Stimulated activated CD4-positive, alpha-beta T cell treated with anti-CD3 and anti-CD28 coated beads, TNF-alpha, amount 100 ng/mL, for 4 hours (primary cell): ENCODE measurements at places on chromosomes 3 and 15.

GRCh38 chr3:197249542-197249941, 48.9 kb downstream of the DLG1 start:
- no peak for DNase-seq

DNA sequence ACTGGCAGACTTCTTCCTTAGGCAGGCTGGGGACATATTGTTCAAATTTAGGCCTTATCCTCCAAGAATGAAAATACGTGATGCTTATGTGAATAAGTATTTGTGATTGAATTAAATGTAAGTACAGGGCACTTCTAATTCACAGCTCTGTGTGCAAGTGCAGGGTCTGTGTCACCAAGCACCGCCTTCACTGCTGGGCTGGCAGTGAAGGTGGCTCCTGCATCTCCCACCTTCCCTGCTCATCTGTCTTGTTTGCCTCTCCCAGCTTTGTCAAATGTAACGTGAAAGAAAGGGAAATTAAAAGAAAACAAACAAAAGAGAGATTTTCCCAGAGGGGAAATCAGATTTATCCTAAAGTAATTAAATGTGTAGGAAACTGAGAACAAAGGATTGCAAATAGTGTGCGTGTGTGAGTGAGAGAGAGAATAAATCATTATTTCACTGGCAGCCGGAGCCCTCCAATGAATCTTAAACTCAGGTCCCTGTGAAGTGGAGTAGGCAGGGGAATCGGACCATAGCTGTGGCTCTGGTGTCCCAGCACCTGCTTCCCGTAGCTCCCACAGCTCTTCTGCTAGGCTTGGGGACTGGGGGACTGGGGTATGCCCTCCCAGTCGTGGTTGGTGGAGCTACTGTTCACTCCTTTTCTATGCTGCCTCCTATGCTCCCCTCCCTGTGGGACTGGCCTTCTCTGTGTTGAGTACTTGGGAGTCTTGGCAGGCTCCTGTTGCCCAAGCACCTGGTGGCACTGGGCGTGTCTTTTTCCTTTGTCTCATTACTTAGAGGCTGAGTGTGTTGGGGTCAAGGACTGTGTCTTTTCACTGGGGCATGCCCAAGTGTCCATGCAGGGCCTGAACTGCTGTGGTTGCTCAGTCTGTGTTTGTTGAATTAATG, 222.2 kb downstream of the EPHB1 start:
- no peak for DNase-seq

GRCh38 chr15:91537856-91538255, 315.7 kb upstream of the SLCO3A1 start:
- DNase-seq = no peak

GRCh38 chr3:10162185-10162584, 2.5 kb upstream of the IRAK2 start:
- no peak for DNase-seq

GRCh38 chr15:63061975-63062374, 19.4 kb downstream of the TPM1 start:
- no peak for DNase-seq

DNA sequence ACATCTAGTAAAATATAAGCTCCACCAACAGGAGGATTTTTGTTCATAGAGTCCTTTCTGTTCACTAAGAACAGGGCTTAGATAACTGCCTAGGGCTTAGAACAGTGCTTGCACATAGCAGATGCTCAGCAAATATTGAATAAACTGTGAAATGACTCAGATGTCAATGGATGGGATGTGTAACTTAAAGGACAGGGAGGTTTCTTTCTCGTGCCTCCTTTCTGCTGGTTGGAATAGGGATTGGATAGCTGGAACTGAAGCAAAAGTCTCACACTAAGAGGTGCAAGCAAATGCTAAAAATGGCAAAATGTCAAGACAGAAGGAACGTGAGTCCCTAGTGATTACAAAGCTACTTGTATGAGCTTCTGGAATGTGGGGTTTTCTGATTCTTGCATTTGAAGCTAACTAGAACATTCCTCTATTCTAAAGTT, 392.8 kb upstream of the WNT5A start:
- DNase-seq = no peak

DNA sequence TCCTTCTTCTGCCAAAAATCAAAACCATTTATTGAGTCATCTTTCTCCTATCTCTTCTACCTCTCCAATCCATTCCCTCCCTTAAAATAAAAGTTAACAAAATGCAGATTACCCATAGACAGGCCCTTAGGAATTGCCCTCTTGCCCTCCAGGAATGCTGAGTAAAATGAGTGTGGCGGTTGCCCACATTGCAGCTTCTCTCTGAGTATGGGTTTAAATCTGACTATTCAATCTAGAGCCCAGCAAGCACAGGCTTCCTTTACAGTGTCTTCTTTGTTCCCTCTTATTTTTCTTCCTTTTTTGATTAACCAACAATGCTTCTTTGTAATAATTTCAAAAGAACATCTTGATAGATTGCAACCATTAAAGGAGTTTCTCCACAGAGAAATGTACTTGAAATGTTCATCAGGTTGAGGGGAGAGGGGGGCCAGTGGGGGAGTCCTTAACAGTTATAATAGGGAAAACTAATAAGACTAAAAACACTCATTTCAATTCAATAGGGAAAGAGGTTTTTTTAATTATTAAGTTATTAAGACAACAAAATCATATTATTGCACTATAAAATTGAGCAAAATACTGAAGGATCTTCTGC, 135.3 kb upstream of the LMCD1 start:
- no peak for DNase-seq

DNA sequence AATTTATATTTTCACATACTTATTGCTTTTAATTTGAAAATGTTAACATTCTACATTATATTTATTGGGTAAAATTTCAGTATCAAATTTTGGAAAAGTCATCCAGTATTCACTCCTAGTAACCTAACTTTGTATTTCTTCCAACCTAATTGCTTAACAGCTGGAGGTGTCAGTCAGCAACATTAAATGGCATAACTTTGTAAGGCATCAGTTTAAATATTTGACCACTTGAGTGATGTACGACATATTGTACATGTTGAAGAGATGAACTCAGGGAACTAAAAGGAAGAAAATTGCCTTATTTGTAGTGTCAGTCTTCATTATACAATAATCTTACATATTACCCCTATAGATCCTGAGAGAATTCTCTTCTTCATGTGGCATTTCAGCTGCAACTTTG, 326.8 kb downstream of the NAALADL2 start:
- no peak for DNase-seq

DNA sequence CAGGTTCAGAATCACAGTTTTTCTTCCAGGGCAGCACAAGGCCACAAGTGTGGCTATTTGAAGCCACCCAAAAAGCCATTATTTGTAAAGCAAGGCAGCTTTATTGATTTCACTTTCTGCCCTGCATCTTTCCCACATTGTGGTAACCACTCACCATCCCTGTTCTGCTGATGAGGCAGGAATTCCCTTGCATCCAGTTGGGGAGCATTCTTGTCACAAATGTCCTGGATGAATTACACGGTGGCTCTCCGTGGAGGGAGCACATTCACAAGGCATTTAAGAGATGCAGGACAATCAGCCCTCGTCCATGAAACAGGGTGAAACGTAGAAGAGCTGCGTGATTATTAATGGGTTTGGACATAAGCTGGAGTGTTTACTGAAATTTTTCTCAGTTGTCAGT, 111.2 kb downstream of the APBA2 start:
- no peak for DNase-seq

GRCh38 chr3:25362118-25362517, 65.9 kb upstream of the RARB start:
- no peak for DNase-seq

DNA sequence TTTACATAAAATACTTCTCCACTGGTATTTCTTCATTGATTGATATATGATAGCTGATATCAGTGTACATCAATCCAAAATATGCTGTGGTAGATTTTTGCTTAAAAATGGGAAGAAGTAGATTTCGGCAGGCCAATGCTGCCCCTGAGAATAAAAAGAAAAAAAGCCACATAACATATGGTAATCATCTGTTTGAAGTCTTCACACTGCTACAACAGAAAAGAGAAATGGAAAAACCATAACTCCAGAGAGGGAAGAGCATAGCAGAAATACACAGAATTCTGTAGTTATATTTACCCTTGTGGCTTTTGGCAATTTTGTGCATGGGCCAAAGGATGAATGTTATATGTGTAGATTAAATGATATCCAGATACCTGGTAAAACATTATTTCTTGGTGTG, 143.1 kb upstream of the KCNMB2 start:
- DNase-seq = no peak

GRCh38 chr15:45794304-45794703, 159.5 kb downstream of the SQOR start:
- DNase-seq = no peak

- DNase-seq = no peak
Measured at GRCh38 chr3:43370293-43370980, 84.1 kb downstream of the SNRK start.

GRCh38 chr3:71127052-71127831, 456.3 kb downstream of the FOXP1 start:
- no peak for DNase-seq

- no peak for DNase-seq
Measured at GRCh38 chr3:53287131-53287629, 31.4 kb upstream of the TKT start.

- no peak for DNase-seq
Measured at GRCh38 chr15:42804739-42805138, 67.8 kb upstream of the CDAN1 start.

- no peak for DNase-seq
Measured at GRCh38 chr3:89783341-89783927, 676.0 kb downstream of the EPHA3 start.

GRCh38 chr15:55673287-55673686, 69.7 kb downstream of the PRTG start:
- DNase-seq = no peak

DNA sequence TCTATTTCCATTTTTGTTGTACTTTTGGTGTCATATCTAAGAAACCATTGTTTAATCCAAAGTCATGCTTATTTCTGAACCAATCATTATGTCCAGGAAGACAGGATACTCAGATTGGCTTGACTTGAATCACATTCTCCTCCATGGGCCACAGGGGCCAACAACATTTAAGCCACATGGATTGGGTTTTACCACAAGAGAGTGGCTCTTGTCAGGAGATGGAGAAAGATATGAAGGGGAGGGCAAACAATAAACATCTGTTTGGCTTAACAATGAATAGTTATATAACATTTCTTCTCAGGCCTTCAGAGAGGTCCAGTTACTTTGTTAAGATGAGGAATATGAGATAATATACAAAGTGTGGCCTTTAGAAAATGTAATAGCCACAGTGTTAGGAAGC, 44.6 kb downstream of the GXYLT2 start:
- DNase-seq = no peak

DNA sequence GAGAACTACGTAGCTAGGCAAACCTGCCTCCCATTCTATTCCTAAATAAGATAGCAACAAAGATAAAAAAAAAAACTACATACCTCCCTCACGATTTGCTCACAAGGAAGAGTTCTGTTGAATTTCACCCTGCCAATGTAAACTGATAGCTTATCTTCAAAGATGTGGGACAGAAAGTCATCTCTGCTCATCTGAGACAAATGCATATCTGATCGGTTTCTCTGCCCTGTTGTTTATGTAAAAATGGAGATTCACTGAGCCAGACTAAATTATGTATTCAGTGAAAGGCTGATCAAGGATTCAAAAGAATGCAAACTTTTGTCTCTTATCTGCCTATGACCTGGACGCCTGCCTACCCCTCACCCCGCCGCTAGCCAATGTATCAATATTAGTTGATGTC, 11.2 kb downstream of the PYGO1 start:
- no peak for DNase-seq

- no peak for DNase-seq
Measured at GRCh38 chr3:188194332-188194731, 40.4 kb downstream of the LPP start.

GRCh38 chr15:72207558-72208085, 10.0 kb upstream of the GRAMD2A start:
- DNase-seq = no peak

- peak; percentile 21 for DNase-seq
Measured at GRCh38 chr3:129003578-129004112, 2.5 kb downstream of the EFCC1 start.

GRCh38 chr3:1232276-1232675, 139.5 kb downstream of the CNTN6 start:
- DNase-seq = no peak

GRCh38 chr3:172516318-172517214, 6.7 kb downstream of the TNFSF10 start:
- DNase-seq = no peak

GRCh38 chr3:171459942-171460724, at the start of gene TNIK:
TNIK (minus strand) TSS chr3:171460405; CDS start chr3:171460063, 342 bp downstream.
- peak; percentile 84 for DNase-seq

GRCh38 chr15:73334086-73334485, 34.7 kb downstream of the HCN4 start:
- no peak for DNase-seq

DNA sequence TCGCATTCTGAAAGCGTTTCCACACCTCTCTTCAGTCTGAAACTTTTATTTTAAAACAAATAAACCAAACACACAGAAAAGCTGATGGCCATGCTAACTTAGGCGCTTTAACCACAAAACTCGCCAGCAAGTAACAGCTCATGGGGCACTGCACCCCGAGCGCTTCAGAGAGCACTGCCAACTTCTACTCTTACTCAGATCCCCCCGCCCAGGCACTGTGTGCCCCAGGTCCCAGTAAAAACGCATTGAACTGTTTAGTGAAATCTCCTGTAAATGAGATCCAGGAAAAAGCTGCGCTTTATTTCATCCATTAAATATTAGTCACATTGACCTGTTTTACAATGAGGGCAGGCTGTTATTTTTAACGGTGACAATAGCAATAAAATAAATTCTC, 99.7 kb downstream of the LRIG1 start:
- DNase-seq = no peak

GRCh38 chr3:119187266-119187665, 13.9 kb downstream of the UPK1B start:
- no peak for DNase-seq

DNA sequence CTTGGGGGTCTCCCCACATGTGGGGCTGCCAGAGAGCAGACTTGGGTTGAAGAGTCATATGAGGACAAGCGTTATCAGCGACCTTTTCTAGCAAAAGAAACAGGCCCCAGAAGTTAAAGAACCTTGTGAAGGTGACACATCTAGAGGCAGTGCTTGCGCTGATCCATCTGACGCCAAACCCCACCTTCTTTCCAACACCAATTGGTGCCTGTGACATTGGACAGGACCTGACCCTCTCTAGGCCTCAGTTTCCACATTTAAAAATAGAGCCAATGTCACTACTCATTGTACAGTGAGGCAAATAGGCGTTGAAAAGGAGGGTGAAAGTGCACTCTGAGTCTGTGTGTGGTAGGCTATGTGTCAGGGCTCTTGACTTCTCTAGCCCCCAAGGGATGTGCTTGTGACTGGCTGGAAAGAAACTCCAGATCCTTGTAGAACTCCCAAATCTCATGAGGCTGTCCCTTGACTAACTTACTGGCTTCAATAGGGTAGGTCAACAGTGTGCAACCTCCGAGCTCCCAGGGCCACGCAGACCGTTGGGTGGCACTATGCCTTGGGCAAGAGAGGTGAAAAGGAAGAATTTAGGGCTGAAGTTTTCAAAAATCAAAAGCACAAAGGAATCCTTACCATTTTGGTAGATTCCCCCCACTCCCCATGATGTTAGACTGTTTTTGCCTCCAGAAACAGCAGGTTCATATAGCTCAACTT, 666 bp upstream of the FAM219B start:
- DNase-seq = no peak

- no peak for DNase-seq
Measured at GRCh38 chr3:182650568-182651128, 142.7 kb upstream of the ATP11B start.
